ENCODE measurements at places on chromosomes 11 and 22. TPM values are rescaled to one million over a fixed set of nuclear protein-coding genes. Genes with fewer than 3 reads are reported as not detected.

Gene TSKU
- polyA plus RNA-seq: 171 TPM

Gene PGA5
- not detected for polyA plus RNA-seq

DNA sequence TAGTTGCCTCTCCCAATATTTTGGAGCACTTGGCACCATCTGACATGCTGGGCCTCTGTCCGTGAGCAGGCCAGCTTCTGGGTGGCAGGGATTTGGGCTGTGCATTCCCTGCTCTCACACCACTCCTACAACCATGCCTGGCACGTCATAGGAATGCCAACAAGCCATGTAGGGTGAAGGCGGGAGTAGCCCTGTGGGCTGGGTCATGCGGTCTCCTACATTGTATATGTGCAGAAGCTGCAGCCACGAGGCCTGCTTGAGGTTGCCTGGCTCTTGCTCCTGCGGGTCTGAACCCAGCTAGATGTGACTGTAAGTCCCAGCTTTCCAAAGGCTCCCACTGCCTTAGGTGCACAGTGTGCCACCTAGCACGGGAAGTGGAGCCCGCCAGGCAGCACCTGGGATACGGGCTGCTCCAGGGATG lies 14.5 kb downstream of the MYEOV start:
- DNase-seq: no peak

DNA sequence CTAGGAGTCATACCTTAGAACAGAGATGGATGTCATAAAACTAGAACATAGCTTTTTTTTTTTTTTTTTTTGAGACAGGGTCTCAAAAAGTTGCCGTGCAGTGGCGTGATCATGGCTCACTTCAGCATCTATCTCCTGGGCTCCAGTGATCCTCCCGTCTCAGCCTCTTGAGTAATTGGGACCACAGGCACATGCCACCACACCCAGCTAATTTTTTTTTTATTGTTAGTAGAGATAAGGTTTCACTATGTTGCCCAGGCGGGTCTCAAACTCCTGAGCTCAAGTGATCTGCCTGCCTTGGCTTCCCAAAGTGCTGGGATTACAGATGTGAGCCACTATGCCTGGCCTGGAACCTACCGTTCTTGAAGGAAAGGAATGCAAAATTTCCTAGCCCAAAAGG lies 8.8 kb upstream of the CEP295 start:
- no peak for DNase-seq

DNA sequence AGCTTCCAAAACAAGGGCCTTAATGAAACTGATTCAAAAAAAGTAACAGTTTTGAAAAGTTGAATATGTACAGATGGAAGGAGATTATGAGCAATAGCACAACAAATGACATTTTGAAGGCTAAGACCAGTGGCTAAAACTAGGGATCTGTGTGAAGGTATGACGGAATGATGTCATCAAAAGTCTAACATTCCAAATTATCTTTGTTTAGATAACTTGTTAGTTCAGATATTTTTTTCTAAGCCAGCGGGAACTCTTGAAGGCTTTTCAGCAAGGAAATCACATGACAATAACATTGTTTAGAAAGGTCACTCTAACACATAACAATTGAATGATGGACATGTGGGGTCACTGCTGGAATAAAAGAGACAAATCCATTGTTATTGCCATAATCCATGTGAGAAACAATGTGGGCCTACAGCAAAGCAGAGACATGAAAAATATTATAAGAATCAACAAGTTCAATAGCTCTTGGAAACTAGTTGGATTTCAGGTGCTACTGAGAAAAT lies 260.5 kb downstream of the CASP12 start:
- DNase-seq: no peak

- DNase-seq: no peak
These were observed 360.0 kb downstream of the OPCML start for GRCh38 chr11:133172349-133172748.

DNA sequence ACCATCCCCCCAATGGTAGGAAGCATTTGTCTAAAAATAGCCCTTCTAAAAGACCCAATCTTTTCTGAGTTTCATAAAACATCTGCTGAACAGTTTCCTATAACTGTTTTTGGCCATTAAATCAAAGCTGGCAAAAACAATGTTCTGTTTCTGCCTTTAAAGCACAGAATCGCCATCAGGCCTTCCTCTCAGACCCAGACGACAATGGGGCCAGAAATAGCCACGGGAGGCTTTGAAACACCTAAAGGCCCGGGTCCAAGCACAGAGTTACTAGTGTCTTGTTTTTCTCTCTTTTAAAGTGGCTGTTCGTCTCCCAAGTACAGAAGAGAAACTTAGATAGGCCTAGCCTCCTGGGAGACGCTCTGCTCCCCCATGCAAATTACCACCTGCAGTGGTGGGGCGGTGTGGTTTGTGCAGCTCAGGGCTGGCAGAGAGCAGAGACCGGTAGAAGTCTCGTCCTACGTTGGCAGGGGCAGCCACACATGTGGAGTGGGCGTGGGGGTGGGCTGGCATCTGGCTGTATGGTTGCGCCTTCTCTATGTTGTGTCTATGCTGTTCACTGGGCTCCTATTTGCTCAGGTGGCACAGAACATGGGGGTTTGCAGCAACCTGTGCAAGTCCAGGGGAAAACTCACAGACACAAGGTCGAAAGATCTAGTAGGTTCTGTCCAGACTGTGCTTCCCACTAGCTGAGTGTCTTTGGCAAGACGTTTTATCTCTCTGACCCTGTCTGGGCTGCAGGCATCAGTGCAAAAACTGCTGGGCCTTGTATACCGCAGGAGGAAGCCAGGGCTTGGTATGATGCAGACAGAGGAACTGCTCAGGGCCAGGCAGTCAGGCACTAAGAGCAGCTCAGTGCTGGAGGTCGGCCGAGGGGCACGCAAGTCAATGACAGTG lies 23.6 kb upstream of the ETS1 start:
- no peak for DNase-seq

DNA sequence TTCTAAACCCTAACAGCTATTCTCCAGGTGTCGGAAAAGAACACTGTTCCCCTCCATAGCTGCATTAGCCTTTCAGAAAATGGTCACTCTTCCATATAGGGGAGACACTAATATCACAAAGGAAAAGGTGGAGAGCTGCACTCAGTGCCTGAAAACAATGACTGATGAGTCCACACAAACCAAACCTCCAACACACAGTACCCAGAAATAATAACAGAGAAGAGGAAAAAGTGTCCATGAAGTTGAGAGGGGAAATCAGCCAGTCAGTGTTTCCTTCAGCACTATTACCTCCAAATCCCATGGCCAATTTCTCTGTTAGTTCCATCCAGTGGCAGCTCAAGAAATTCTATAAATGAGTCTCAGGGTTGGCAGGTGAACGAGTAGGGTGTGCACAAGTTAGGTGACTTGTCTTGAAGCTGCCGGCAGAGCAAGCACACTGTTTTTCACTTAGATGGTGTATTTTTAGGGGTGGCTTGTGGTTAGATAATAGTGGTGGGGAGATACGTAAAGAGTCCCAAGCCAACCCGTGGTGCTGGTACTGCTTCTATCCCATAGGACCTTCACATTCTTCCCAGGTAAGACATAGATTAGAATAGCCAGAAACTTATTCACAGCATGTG lies 84.5 kb upstream of the CHRM4 start:
- no peak for DNase-seq

GRCh38 chr11:72009156-72009555 lies 10.4 kb downstream of the IL18BP start:
- DNase-seq: no peak

DNA sequence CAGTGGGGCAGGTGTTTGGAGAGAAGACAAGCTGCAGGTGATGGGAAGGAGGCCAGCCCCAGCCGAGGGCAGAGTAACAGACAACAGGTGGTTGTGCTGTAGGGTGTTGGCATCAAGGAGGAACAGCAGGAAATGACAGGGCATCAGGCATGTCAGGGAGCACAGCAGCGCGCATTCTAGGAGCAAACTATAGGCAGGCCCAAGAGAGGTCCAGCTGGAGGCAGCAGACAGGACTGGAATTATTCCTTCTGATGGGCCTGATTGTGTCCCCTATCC lies 13.6 kb downstream of the ADM start:
- DNase-seq: no peak

- DNase-seq: no peak
These were observed 3.6 kb downstream of the PKNOX2 start for GRCh38 chr11:125167954-125168835.
